Glutamatergic neuron (in vitro differentiated cells): ENCODE measurements at places on chromosomes 12 and 14. TPM values are rescaled to one million over a fixed set of nuclear protein-coding genes. Genes with fewer than 3 reads are reported as not detected.

- no peaks in the 10 kb centered on the region for H3K4me1 ChIP-seq
- no peak overlapping the region for H3K4me3 ChIP-seq
- DNase-seq: no peak
- H3K36me3 ChIP-seq: no peaks in the 10 kb centered on the region
- no peak overlapping the region for H3K27ac ChIP-seq
Measured at GRCh38 chr12:24615967-24616411, 332.9 kb downstream of the BCAT1 start.

- no peak overlapping the region for H3K27ac ChIP-seq
- no peaks in the 10 kb centered on the region for H3K4me1 ChIP-seq
- peaks cover 2% of the 10 kb centered on the region for H3K27me3 ChIP-seq
- H3K4me3 ChIP-seq: no peak overlapping the region
- H3K36me3 ChIP-seq: no peaks in the 10 kb centered on the region
- DNase-seq: no peak
Measured at GRCh38 chr12:114913871-114914801, 230.2 kb upstream of the TBX3 start.

- H3K4me3 ChIP-seq: no peak overlapping the region
- DNase-seq: no peak
- H3K4me1 ChIP-seq: no peaks in the 10 kb centered on the region
- H3K27me3 ChIP-seq: no peaks in the 10 kb centered on the region
Measured at GRCh38 chr12:75959060-75959459, 72.5 kb downstream of the PHLDA1 start.

CPNE6 gene
- 0.44 TPM for total RNA-seq

DNA sequence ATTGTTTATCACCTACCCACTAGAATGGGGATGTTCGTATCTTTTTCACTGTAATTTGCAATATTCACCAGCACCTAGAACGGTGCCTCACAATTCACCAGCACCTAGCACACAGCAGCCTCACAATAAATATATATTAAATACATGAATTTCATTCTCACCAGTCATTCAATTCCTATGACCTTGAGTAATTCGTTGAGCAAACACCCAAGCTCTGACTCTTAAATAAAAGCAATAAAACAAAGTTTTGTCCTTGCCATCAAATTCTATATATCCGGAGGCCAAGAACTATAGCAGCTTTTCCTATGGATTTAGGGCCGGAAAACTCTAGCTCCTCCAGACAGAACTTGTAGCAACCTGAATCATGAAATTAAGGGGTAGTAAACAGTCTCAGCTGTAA lies 981 bp downstream of the VTI1B start:
- peaks cover 17% of the 10 kb centered on the region for H3K4me1 ChIP-seq
- no peaks in the 10 kb centered on the region for H3K36me3 ChIP-seq
- H3K4me3 ChIP-seq: peak overlapping the region; percentile 96
- peaks cover 8% of the 10 kb centered on the region for H3K27me3 ChIP-seq
- DNase-seq: no peak

DNA sequence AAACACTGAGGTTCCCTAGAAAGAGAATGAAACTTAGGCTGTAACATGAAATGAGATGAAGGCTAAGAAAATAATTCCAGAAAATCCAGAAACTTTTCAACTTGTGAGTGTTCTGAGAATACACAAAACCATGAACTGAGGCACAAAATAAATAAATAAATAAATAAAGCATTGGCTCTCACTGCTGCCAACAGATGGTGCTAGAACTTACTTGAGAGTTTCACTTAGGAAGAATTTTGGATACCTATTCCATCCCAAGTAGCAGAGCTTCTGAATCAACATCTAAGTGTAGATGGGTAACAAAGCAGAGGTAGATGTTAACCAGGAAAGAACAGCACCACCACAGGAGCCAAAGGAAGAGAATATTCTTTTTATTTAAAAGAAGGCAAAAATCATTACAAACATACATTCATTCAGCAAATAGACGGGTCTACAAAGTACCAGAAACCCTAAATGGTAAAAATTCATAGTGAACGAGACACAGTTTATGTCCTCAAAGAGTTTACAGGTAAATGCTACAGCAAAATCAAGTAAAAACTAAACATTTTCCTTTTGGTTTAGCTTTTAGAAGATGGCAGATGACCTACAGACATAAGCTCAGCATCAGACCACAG lies 16.7 kb downstream of the EPS8 start:
- no peaks in the 10 kb centered on the region for H3K36me3 ChIP-seq
- no peak for DNase-seq
- no peaks in the 10 kb centered on the region for H3K27me3 ChIP-seq
- H3K4me1 ChIP-seq: peaks cover 2% of the 10 kb centered on the region
- H3K27ac ChIP-seq: no peak overlapping the region

GRCh38 chr12:114269153-114269552 lies 136.8 kb downstream of the TBX5 start:
- H3K27ac ChIP-seq: peak overlapping the region; percentile 65
- no peaks in the 10 kb centered on the region for H3K36me3 ChIP-seq
- DNase-seq: no peak
- H3K4me1 ChIP-seq: peaks cover 6% of the 10 kb centered on the region
- H3K4me3 ChIP-seq: no peak overlapping the region

DNA sequence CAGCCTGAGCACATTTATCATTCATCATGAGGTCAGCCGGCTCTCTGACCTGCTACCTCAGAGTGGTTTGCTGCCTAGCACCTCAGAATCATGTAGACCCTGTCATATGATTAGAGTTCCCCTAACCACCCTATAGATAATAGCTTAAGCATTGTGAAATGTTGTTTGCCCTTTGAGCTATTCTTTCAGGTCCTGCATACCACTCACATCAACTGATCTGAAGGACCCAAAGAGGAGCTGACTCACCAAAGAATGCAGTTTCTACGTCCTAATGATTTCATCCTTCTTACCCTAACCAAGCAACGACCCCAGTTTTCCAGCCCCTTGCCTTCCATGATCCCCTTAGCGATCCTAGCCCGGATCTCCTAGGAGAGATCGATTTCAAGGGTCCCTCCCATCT lies 527.9 kb downstream of the SOX5 start:
- no peak overlapping the region for H3K4me3 ChIP-seq
- no peaks in the 10 kb centered on the region for H3K4me1 ChIP-seq
- DNase-seq: no peak
- peaks cover 2% of the 10 kb centered on the region for H3K27me3 ChIP-seq
- no peaks in the 10 kb centered on the region for H3K36me3 ChIP-seq
- no peak overlapping the region for H3K27ac ChIP-seq

DNA sequence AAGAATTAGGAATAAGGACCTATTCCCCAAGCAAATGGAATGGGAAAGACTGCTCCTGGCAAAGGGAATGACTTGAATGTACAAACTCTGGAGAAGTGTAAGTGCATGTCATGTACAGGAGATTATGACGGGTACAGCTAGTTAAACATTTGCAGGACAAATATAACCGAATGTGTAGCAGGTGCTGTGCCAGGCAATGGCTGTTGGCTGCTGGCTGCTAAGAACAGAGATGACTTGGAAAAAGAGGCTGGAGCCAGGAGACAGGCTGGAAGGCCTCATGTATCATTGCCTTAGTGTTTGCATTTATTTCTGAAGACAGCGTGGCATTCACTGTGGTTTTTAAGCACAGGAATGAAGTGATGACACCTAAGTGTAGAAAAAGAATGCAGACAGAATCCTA lies 136.8 kb downstream of the TTC8 start:
- H3K4me3 ChIP-seq: no peak overlapping the region
- no peak overlapping the region for H3K27ac ChIP-seq
- H3K36me3 ChIP-seq: no peaks in the 10 kb centered on the region
- peaks cover 10% of the 10 kb centered on the region for H3K4me1 ChIP-seq
- H3K27me3 ChIP-seq: no peaks in the 10 kb centered on the region

DNA sequence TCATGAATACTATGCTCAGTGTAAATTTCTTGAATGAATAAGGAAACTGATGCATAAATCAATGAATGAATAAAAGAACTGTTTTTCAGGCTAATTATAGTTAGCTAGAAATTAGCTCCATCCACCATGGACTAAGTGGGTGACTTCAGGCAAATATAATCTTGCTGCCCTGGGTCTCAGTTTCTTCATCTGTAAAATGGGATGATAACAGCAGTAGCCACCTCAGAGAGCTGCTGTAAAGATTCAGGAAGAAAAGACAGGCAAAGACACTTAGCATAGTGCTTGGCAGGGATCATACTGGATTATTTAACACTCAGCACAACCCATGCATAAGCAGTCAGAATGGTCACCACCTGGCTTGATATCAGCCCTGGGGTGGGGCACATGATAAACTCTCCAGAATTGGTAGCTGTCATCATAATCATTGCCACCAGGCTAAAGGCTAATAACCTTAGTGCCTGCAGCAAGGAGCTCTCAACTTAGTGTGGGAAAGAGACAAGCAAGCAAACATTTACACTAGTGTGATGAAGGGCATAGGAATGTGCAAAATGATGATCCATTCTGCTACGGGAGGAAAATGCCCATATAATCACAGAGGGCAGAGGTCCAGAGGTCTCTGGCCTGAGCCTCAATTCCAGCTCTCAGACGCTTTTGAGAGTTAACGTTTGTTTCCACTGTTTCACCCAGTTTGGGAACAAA lies 234.7 kb upstream of the TBX3 start:
- H3K27me3 ChIP-seq: peaks cover 2% of the 10 kb centered on the region
- H3K4me1 ChIP-seq: no peaks in the 10 kb centered on the region
- no peaks in the 10 kb centered on the region for H3K36me3 ChIP-seq
- H3K4me3 ChIP-seq: no peak overlapping the region

DNA sequence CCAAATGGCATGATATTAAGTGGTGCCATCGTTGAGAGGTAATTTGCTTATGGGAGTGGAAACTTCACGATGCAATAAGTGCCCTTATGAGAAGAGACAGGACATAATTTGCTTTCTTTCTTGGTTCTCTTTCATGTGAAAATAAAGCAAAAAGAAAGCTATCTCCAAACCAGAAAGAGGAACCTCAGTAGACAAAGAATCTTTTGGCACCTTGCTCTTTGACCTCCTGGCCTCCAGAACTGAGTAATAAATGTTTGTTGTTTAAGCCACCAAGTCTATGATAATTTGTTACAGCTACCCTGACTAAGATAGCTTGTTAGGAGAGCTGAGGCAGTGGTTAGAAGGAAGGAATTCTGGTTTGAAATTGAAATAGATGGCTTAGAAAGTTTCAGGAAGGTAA lies 39.6 kb downstream of the CCER1 start:
- no peaks in the 10 kb centered on the region for H3K36me3 ChIP-seq
- no peak for DNase-seq
- no peak overlapping the region for H3K4me3 ChIP-seq
- no peaks in the 10 kb centered on the region for H3K27me3 ChIP-seq
- no peaks in the 10 kb centered on the region for H3K4me1 ChIP-seq
